GM23248 (cell line): ENCODE measurements at places on chromosomes 12 and 14.

DNA sequence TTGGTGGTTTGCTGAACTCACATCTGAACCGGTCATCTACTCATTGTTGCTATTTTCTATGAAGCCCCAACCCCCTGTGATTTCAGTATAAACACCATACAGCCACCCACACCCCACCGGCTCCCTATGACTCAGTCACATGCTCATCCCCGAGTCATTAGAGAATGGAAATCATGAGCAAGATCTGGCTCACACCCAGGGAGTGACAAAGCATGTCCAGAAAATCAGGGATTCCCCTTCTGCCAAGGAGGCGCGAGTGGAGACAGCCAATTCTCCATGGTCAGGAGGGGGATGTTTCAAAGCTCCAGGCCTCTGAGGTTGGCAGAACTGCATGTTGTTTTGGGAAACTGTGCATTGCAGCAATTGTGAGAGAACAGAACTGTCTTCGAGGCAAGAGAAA is 657.5 kb upstream of the TBX3 start:
- DNase-seq = peak; percentile 97

GRCh38 chr12:106345746-106346145 is 11.8 kb upstream of the POLR3B start:
- DNase-seq = peak; percentile 41

DNA sequence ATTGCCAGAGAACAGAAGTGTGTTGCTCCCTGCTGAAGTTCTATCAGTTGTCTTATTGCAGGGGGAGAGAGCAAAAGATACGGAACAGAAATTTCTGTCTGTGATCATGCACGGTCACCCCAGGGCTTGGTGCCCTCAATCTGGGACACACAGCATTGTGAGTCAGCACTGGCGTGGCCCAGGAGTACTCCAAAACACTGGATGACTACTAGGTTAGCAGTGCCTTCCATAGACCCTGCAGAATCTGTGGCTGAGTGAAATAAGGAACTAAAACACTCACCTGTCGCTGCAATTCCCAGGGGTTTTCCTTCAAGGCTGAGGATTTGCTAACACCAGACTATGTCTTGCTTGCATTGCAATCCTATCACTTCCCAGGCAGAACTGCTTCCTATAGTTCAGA is 165.5 kb downstream of the ANO6 start:
- DNase-seq = peak; percentile 72

DNA sequence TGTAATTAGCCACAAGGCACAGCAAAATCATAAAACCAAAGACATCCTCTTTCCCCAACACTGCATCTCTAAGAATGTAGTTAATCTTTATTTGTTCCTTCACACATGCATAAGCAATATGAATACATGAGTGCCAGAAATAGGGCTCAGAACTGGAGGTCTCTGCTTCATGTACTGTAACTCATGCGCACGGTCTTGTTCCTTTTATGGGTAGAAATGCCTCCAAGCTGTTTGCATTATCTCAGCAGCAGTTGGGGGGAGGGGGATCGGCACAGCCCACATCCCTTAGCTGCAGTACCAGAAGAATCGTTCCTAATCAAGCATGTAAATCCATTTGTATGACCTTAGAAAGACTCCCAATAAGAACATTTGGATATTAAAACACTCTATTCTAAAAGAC is 20.0 kb downstream of the RHOJ start:
- no peak for DNase-seq

- DNase-seq = no peak
Measured at GRCh38 chr14:56414236-56414635, 165.4 kb upstream of the TMEM260 start.

DNA sequence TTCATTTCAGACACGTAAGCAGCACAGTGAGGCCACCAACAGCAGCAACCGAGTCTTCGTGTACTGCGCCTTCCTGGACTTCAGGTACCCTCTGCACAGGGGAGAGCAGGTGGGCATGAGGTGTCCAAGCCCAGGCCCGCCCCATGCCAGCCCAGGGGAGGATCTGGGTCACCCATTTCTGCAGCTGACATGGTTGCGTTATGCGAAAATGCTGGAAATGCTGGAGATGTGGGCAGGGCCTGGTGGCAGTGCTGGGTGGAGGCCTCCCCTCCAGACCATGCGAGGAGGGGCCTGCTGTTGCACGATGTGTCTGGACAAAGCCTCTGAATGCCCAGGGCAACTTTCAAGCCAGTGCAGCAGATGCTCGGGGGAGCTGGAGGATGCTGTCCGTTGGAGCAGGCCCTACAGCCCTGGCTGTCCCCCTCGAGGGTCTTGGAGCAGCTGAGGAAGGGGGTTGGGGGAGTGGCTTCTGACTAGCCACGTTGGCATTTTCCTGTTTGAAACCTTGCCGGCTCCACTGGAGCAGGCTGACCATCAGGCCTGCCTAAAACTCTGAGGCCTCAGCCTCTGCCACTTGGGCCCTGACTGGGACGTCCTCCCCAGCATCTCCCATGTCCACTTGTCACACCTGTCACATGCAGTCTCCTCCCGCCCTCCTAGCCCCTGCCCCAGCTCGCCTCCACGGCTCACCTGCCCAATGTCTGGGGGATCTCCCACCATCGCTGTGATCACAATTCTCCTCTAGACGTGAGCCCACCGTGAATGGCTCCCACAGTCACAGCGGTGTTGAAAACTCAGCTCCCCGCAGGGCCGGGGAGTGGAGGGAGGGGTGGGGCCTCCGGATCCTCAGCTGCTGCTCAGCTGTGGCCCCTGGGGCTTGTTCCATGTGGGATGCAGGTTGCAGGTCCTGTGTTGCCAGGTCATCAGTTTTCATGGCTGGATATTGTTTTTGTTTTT is 123.4 kb downstream of the ADGRD1 start:
- no peak for DNase-seq

- no peak for DNase-seq
Measured at GRCh38 chr12:31651893-31652521, 7.5 kb upstream of the ETFBKMT start.

DNA sequence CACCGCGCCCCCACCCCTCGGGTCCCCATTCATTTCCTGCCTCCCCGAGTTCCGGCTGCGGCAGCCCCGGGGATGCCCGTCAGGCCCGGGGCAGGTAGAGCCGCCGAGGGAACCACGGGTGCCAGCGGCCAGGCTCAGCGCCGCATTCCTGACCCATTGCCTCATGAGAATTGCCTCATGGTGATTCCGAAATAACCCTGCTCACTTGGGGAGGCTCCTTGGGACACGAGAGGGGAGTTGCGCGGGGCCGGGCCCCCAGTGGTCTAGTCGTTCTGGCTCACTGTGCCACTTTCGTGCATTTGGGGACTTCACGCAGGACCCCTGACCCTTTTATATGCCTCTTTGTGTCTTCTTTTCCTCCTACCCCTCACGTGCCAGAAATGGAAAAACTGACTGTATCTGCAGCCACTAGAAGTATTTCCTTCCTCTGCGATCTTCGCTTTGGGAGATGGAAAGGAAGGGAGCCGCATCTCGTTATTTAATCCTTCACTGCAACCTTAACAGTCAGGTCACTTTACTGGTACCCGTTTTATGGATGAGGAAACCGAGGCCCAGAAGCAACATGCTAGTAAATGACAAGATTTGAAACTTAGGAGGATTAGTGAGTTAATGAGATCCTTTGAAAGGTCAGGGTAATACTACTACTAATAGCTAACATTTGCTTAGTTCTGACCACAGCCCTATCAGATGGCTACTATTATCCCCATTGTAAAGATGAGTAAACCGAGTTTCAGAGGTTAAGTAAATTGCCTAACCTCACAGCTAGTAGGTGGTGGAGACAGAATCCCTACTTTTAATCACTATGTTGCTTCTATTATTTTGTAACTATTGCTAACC is 768 bp downstream of the PTPN11 start:
- peak; percentile 93 for DNase-seq

GRCh38 chr12:52024845-52025230 is 18.1 kb downstream of the TAMALIN start:
- DNase-seq = no peak

- DNase-seq = peak; percentile 66
Measured at GRCh38 chr14:22882529-22883172, 371 bp upstream of the REM2 start.

DNA sequence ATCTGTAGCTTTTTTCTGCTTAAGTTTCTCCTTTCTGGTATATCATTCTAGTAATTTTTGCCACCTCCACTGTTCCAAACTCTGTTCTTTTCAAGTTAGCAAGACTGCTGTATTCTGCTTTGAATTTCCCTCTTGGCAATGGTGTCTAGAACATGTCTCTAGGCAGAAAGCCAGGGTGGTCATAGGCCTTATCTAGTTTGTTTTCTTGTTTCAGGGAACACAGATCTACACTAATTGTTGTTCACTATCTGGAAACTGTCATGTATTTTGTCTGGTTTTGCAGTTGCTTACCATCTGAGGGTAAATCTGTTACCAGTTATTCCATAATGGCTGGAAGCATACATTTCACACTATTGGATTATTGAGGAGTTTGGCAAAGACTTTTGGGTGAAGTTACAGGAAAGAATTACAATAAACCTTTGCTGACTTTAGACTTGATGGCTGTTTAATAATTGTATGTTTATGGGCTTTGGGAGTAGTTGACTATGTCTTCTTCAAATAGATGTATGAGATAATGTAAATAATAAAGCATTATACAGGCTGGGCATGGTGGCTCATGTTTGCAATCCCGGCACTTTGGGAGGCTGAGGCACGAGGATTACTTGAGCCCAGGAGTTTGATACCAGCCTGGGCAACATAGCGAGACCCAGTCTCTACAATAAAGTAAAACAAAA is 41.4 kb downstream of the FUT8 start:
- DNase-seq = no peak

GRCh38 chr12:25591144-25591543 is 38.1 kb upstream of the LMNTD1 start:
- no peak for DNase-seq

- no peak for DNase-seq
Measured at GRCh38 chr12:122082621-122083356, 4.2 kb downstream of the MLXIP start.

- no peak for DNase-seq
Measured at GRCh38 chr14:92505826-92506225, 7.8 kb upstream of the RIN3 start.

DNA sequence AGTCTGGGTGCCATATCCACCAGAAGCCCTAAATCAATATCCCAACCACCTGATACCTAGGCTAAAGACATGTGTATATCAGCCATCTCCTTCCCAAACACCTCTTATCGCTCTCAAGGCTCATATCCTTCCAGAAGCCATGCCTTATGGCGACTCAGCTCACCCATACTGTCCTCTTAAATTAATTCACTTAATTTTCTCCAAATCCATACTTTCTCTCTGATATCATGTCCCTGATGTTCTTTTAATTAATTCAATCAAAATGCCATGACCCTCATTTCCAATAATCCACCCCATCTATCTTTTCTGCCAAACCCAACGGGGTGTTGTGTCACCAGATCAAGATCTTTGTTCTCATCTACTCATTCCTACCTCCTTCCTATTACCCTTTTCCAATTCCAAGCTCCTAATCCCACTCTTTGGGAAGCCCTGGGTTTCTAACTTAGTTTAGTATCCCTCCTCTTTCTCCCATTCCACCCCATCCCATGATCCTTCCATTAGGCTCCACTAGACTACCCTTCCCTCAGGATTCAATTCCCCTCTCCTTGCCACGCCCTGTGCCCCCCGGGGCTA is 723 bp downstream of the ATF7 start:
- DNase-seq = no peak

GRCh38 chr12:1473418-1473817 is 121.0 kb downstream of the FBXL14 start:
- peak; percentile 13 for DNase-seq

DNA sequence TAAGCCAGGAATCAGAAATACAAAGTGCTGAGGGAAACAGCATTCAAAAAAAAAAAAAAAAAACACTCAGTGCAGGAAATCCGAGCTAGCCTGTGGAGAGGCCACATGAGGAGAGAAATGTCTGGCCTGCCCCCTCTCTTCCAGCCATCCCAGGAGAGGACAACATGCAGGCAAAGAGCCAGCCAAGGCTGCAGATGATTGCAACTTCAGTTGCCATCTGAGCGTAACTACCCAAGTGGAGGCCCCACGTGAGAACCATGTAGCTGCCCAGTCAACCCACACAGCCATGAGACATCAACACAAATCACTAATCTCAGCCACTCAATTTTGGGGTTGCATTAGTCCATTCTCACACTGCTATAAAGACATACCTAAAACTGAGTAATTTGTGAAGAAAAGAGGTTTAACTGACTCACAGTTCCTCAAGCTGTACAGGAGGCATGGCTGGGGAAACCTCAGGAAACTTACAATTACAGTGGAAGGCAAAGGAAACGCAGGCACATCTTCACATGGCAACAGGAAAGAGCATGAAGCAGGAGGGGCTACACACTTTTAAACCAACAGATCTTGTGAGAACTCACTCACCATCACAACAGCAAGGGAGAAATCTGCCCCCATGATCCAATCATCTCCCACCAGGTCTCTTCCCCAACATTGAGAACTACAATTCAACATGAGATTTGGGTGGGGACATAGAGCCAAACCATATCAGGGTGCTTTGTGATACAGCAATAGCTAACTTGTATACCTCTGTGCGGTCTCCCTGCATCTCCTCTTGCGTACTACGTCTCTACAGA is 161.1 kb downstream of the PIWIL1 start:
- DNase-seq = no peak

DNA sequence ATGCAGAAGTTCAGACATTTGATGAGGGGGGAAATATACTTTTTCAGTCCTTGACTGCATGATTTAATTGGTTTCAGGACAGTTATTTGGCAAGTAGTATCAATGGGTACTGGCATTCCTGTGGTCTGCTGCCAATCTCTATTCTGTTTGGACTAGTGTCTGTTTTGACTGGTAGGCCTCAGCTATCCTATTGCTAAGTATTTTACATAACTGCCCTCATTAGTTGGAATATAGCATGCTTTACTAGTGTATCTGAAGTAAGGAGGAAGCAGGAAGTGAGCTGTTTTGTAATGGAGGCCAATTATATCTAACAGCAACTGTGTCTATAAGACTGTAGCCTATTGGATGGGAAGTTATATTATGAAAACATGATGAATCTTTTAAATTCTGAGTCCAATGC is 104.3 kb downstream of the FLRT2 start:
- peak; percentile 10 for DNase-seq

DNA sequence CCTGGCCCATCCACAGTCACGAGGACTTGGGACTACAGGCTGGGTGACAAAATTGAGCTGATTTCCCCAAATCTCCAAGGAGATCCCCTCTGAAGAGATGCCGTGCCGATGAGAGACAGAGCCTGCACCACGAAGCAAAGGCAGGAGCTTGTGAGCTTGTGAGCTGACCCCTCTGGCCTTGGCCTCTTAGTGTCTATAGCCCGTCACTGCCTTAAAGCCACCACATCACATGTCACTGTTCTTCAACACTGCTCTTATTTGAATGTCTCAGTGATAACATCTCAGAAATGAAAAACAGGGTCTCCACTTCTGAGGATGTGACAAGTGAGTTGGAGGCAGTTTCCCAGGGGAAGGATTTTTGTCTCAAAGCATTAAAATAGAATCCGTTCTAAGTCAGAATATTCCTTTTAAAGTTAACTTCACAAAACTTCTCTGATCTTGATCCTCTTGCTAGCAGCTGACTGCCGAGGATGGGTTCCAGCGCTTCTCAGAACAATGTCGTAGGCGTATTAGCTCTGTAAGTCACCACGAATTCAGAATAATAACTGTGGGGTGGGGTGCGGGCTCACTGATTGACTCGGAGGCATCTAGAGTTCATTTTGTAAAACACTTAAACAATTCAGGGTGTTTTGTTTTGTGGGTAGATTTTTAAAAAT is 37.5 kb downstream of the CHST11 start:
- peak; percentile 73 for DNase-seq
